Posterior cingulate gyrus (tissue), 11 donors: ENCODE measurements at places on chromosomes 3 and 15.

GRCh38 chr3:94092086-94092485, 29.2 kb downstream of the NSUN3 start:
- DNase-seq = no peak

GRCh38 chr3:27641888-27642601, 80.1 kb downstream of the EOMES start:
- no peak for DNase-seq

DNA sequence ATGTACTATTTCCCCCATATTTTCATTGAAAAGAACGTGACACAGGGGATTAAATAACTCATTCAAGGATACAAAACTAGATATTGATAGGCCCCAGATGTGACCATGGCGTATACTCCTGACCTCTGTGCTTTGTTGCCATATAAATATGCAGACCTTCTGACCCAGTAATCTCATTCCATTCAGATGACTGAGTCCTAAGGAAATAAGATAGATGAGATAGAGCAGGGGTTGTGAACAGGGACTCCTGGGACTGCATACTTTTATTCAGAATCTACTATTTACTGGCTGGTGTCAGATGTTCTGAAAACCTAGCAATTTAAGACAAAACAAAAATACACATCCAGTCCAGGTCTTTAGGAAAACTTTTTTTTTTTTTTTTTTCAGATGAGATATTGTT, 139.2 kb upstream of the MANF start:
- no peak for DNase-seq

GRCh38 chr3:82308755-82309154, 547.3 kb upstream of the GBE1 start:
- DNase-seq = no peak

GRCh38 chr15:92410537-92410936, 16.9 kb downstream of the ST8SIA2 start:
- DNase-seq = no peak

GRCh38 chr3:29952431-29952830, 654.0 kb upstream of the TGFBR2 start:
- DNase-seq = no peak

GRCh38 chr3:56926243-56926946, 124.6 kb upstream of the ARHGEF3 start:
- no peak for DNase-seq

- no peak for DNase-seq
Measured at GRCh38 chr15:84992157-84992944, 10.7 kb downstream of the PDE8A start.

DNA sequence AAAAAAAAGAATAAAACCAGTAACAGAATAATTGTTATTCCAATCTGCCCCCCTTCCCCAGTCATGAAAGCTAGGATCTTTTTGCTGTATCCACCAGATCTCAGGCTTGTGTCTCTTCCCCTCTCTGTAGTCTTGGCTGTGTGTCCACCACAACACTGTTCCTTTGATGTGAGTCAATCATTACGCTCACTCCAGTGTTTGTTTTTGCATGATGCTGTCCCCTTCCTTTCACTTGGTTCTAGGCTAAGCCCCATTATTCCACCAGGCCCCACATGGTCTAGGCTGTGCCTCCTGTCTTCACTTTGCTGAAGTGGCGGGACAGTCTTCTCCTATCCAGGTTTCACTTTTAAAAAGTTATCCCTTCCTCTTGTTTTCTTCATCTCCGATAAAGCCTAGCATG, 13.6 kb downstream of the ACKR2 start:
- no peak for DNase-seq

DNA sequence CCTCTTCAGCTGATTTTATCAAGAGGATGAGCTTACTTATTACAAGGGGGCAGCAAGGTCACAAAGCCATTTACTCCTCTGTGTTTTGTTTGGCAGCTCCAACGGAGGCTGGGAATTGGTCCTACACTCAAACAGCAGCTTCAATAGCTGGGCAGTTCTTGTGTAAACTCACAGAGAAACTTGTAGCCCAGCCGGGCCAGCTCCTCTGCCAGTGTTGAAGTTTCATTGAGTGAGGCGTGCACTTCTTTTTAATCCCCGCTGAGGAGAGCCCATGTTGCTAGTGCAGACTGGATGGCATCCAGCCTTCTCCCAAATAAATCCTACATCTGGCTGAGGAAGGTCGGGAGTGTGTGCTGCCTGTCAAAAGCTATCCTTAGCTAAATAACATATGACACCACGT, 59.5 kb downstream of the BFSP2 start:
- no peak for DNase-seq
